ENCODE measurements at places on chromosomes 12 and 14. TPM values are rescaled to one million over a fixed set of nuclear protein-coding genes. Genes with fewer than 3 reads are reported as not detected.

DNA sequence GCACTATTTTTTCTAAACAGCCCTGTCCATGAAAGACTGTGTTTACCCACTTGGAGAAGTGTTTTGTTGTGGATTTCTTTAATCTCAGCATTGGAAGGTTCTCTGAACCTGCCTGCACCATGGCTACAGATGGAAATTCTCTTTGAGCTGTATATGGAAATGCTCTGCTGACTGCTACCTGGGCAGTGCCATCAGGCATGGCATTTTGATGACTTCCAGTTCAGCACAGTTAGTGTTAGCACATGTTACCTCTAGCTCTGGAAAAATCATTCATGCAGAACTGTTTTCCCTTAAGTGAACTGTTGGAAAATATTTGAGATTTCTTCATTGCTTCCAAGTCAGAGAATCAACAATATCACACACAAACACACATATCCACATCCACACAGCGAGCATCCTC lies 52.6 kb upstream of the RIC8B start:
- no peak for DNase-seq

DNA sequence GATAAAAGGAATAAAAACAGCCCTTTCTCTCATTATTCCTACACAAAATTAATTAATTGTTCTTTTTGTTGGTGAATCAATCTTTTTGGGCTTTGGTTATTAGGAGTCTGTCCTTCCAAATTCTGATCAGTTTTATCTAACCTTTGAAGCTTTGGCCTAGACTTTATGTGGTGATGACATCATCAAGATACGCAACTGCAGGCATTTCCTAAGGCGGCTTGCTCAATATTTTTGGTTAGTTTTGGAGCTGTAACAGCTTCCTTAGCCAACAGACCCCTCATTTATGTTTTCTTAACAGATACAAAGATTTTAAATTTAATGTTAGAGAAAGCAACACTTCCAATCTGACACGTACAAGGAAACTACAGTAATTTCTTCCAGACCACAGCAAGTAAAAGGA lies 87.8 kb upstream of the PDE3A start:
- no peak for DNase-seq

DNA sequence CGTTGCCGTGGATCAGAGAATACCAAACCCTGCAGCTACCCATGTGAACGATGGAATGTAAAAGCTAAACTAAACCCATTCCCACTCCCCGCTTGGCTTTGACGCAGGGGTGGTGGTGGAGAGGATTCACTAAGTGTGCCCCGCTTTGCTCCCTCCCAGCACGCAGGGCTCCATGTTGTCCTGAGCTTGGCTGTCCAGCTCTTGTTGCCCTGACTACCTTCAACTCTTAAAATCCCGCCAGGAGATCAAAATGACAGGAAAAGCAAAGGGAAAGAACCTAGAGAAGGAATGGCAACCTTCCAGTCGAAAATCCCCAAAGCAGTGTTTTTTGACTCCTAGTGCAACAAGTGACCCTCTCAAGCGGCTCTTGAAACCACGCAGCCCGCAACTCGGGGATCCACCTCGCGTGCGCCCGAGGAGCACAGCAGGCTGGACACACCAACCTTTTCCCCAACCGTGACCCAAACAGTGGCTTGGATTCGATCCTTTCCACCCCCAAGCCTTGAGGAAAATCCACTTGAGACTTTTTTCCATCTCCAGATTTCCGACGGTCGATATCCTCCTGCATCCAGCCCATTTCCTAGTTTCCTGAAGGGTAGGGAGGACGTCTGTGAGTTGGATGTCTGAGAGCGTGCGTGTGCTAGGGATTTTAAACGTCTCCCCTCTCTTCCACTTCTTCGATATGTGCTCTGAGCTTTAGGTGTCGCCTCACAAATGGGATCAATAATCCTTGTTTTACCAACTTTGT lies 1.4 kb downstream of the SYT10 start:
- no peak for DNase-seq

DNA sequence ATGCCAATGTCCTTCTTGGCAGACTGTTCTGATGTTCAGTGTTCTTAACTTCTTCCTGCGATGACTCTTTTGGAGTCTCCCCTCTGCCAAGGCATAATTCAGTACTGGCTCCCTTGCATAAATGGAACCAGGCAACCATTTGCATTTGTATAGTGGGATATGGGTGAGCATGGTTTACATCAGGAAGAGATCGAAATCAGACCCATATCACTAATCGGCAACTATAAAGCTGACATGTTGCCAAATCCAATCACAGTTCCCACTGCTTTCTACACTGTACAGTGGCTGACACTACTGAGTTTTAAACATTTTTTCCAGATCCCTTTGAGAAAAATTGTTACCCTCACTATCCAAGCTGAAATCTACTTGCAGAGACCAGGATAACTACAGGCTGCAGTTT lies 83.8 kb downstream of the KITLG start:
- DNase-seq = no peak

- DNase-seq = peak; percentile 81
These were observed 39.1 kb upstream of the INF2 start for GRCh38 chr14:104650057-104650980.

DNA sequence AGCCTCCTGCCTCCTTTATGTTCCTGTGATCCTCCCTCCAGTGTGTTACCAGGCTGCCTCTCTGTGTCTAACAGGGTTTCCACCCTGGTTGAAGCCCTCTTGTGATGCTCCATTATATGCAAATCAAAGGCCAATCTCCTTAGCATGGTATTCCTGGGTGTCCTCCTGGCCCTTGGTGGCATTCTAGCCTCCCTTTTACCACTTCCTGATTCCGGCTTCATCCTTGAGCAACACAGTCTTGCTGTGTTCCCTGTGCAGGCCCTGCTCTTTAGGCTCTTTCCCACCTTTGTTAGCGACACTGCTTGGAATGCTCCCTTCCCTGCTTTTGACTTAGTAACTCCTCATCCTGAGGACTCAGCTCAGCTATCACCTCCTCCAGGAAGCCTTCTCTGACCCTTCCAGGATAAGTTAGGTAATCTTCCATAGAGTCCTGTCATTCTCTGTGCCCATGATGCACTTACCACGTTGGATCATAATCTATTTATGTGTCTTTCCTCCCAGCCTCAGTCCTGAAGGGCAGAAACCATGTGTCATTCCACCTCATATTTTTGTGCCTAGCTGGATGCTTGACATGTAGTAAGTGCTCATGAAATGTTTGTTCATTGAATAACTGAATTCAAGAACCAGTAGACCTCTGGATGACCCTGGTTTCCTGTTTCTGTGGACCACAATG lies 37.3 kb downstream of the PRKCH start:
- no peak for DNase-seq

GRCh38 chr12:102512523-102512922 lies 32.2 kb upstream of the IGF1 start:
- DNase-seq = no peak

- no peak for DNase-seq
These were observed 91.4 kb downstream of the CDK17 start for GRCh38 chr12:96308881-96309280.

DNA sequence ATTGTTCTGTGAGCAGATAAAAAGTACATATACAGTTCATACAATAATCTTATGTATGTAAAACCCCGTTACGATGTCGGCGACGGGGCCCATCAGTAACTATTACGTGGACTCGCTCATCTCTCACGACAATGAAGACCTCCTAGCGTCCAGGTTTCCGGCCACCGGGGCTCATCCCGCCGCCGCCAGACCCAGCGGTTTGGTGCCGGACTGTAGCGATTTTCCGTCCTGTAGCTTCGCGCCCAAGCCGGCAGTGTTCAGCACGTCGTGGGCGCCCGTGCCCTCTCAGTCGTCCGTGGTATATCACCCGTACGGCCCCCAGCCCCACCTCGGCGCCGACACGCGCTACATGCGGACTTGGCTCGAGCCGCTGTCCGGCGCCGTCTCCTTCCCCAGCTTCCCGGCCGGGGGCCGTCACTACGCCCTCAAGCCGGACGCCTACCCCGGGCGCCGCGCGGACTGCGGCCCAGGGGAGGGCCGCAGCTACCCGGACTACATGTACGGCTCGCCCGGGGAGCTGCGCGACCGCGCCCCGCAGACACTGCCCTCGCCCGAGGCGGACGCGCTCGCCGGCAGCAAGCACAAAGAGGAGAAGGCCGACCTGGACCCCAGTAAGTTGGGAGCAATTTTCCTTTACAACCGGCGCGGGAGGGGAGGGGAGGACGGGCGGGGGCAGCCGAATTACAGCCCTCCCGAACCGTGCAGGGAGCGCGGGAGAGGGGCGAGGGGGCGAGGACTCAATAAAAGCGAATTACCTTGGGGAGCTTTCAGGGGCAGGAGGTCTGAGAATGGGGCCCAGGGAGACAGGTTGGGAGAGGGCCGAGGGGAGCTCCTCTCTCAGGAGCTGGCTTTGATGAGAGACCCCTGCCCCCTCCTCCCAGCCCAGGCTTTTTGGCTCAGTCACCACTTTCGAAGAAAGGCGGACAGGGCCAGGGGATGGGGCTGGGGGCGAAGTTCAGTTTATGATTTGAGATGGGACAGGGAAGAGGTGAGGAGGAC lies at the start of gene HOXC9:
Gene HOXC9, plus strand, starts transcription at position 46 of the 999 bp plus-strand sequence. Its CDS starts 28 bp downstream, at position 74.
- DNase-seq = no peak

- no peak for DNase-seq
These were observed 46.5 kb upstream of the KCNMB4 start for GRCh38 chr12:70319605-70320004.

DNA sequence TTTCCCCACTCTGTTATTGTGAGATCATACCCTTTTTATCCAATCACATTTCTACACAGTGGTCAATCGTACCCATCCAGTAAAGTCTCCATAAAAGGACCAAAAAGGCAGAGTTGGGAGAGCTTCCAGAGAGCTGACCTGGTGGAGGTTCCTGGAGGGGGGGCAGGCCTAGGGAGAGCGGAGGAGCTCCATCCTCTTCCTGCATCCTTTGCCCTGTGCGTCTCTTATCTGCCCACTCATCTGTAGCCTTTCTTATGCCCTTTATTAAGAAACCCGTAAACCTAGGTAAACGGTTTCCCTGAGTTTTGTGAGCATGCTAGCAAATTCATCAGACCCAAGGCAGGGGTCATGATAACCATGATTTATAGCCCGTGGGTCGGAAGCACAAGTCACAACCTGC lies 26.2 kb downstream of the EVL start:
- no peak for DNase-seq

- DNase-seq = no peak
These were observed 53.5 kb upstream of the PPP2R5C start for GRCh38 chr14:101707863-101708620.

- DNase-seq = no peak
These were observed 211.9 kb downstream of the MED13L start for GRCh38 chr12:116065606-116066005.

DNA sequence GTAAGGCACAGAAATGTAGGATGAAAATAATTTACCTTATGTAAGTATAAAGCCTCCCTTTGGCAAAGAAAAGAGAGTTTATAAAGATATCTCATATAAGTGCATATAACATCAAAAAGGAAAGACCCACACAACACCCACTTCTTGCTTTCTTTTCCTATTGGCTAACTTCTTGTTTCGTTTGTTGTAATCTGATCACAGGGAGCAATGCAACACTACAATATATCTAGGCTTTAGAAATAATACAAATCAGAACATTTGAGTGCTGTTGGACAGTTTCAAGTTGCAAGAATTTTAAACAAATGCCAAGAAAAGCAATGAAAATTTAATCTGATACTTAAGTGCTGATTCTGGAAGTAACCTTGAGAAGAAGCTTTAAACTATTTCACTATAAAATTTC lies 1.3 kb downstream of the FGD6 start:
- DNase-seq = no peak

DNA sequence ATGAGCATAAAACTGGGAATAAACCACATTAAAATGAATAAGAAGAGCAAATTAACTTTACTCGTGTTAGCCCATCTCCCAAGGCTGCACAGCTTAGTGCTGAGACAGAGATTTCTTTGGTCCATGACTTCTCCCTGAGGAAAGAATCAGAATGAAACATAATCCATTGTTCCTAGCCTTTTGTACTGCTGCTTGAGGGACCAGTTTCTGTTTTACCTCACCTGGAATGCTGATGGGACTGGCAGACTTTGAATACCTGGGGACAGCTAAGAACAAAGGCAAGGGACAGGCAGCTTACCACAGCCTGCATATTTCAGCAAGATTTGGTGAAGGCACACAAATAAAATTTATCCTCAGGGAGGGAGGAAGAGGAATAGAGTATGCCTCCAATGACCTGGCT lies 401.6 kb downstream of the CCDC91 start:
- DNase-seq = no peak

- DNase-seq = no peak
These were observed 3.5 kb upstream of the ANKRD52 start for GRCh38 chr12:56261503-56262232.

- peak; percentile 79 for DNase-seq
These were observed 11.9 kb downstream of the TMEM52B start for GRCh38 chr12:10190558-10191388.

GRCh38 chr12:122137681-122138080 lies 36.3 kb downstream of the IL31 start:
- no peak for DNase-seq

GRCh38 chr12:6960593-6961277 lies 9.6 kb downstream of the PTPN6 start:
- peak; percentile 70 for DNase-seq

GRCh38 chr12:2783936-2784600 lies 10.7 kb upstream of the FKBP4 start:
- peak; percentile 79 for DNase-seq

- peak; percentile 85 for DNase-seq
These were observed 41.3 kb downstream of the CCNK start for GRCh38 chr14:99522457-99522891.

GRCh38 chr12:69972136-69972535 lies 147.1 kb downstream of the MYRFL start:
- DNase-seq = no peak

DNA sequence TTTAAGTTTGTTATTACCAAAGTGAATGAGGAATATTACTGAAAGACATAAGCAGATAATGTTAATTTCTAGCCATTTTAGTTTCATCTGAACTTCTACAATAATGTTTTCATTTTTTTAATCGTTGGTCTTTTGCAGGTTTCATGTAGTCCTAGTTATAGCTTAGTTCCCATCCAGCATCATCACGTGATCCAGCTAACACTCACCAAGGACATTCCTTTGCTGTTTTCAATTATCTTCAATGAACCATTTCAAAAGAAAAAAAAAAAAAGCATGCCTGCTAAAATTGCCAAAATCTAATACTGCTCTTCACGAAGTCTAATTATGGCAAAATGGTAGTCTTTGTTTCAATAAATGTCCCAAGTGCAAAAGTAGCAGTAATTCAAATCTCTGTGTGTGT lies 187.7 kb upstream of the ATXN7L3B start:
- no peak for DNase-seq

GRCh38 chr14:101009531-101009930 lies 106.0 kb upstream of the RTL1 start:
- peak; percentile 38 for DNase-seq

- DNase-seq = no peak
These were observed 69.0 kb downstream of the AKAP6 start for GRCh38 chr14:32397861-32398640.

REM2 gene
- 0.71 TPM for total RNA-seq

ERBB3 gene
- 21.4 TPM for total RNA-seq

TSPAN8 gene
- total RNA-seq = 1.3 TPM

COX8C gene
- total RNA-seq = not detected

KRT83 gene
- not detected for total RNA-seq

ZDHHC22 gene
- total RNA-seq = 0.95 TPM

TNS2 gene
- 111 TPM for total RNA-seq

MBD6 gene
- total RNA-seq = 15.9 TPM

CCDC196 gene
- total RNA-seq = not detected

P2RX7 gene
- 5.3 TPM for total RNA-seq

KLRC1 gene
- not detected for total RNA-seq

NOVA1 gene
- 32.4 TPM for total RNA-seq

Data from sigmoid colon (tissue), 7 donors.